ENCODE measurements at places on chromosomes 3 and 15.

- DNase-seq = no peak
Observed at GRCh38 chr3:125035217-125035616, 20.6 kb downstream of the HEG1 start.

GRCh38 chr15:92017882-92018534, 164.5 kb downstream of the SLCO3A1 start:
- no peak for DNase-seq

DNA sequence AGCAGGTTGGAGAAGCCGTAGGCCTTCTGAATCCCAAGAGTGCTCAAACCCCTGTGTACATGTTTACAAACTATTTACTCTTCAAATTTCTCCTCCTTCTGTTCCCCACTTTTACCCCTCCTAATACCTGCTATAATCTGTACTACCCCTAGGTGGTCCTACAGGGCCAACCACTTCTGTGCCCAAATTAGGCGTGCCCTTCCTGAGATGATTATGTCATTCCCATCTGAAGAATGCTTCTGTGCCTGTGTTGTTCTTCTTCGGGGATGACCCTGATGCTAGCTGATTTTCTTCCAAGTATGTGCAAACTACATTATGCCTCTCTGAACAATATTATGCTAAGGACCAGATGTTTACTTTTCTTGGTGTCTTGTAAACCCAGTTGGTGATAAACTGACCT, 20.5 kb downstream of the RBP2 start:
- no peak for DNase-seq

- DNase-seq = no peak
Observed at GRCh38 chr3:196320137-196320536, 2.1 kb upstream of the DYNLT2B start.

DNA sequence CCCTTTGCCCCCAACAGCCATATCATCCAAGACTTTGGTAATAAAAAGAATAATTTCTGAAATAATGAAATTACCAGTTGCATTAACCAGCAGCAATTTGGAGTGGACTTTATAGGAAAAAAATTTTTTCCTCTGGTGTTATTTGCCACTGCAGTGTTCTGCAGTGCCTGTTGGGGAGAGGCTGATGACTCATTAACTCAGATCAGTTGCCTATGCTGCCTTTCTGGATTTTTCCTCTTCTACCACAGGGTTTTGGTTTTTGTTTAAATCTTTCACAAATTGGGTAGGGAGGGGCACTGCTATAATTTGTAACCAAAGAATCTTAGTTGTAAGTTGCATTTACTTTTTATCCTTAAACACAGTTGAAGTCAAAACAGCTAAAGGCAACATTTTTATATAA, 22.7 kb downstream of the ATP6V1A start:
- no peak for DNase-seq

- no peak for DNase-seq
Observed at GRCh38 chr3:168865022-168865551, 769.4 kb upstream of the GOLIM4 start.

- no peak for DNase-seq
Observed at GRCh38 chr15:60052796-60053195, 48.7 kb downstream of the FOXB1 start.

DNA sequence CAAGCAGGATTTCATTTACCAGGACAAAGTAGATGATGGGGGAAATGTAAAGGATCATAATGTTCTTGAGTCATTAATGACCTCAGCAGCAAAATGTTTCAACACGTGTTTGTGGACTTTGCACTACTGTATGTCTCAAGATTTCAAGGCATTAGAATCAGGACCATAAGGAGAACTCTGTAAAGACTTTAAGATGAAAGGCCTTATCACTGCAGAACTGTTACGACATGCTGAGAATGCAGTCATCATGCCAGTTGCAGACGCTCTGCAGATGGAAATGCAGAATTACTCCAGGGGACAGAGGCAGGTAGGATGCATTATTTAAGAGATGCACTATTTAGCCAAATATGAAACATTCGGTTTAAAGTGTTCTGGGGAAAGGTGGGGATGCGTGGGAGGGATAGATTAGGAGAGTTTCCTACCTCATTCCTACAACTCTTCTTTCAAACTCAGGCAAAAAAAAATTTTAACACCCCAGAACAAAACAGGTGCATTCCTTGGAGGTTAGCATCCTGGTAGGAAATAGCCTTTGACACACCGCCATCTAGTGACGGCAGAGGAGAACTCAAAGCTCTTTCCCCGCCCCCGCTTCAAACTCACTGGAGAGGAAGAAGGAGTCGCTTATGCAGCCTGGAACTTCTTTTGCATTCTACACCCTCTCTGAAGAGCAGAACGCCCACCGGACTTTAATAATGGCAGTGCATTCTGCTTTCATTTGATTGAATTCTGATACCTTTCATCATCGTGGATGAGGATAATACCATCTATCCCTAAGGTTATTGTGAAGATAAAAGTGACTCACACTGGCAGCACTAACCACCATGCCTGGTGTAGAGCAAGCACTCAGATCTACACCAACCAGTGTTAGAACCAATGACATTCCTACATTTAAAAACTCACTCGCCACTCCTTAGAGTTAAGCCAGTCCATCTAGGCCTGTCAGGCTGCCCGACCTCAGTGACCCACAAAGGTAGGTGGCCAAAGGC, 43.1 kb upstream of the TOPAZ1 start:
- DNase-seq = peak; percentile 13

- no peak for DNase-seq
Observed at GRCh38 chr15:80693682-80694610, 1.2 kb upstream of the ABHD17C start.

DNA sequence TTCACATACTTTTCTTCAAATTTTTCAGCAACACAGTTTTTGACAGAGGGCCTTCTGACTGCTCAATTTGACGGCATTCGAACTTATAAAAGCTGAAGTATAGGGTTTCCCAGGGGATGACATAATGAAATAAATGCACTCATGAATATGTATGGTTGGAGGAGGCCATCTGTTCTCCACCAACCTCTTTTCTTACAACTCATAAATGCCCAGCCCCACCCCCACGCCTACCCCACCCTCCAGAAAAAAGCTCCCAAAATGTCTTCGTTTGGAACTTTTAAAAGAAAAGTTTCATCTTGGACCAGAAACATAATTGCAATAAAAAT, 211.6 kb upstream of the LRRN1 start:
- DNase-seq = no peak

DNA sequence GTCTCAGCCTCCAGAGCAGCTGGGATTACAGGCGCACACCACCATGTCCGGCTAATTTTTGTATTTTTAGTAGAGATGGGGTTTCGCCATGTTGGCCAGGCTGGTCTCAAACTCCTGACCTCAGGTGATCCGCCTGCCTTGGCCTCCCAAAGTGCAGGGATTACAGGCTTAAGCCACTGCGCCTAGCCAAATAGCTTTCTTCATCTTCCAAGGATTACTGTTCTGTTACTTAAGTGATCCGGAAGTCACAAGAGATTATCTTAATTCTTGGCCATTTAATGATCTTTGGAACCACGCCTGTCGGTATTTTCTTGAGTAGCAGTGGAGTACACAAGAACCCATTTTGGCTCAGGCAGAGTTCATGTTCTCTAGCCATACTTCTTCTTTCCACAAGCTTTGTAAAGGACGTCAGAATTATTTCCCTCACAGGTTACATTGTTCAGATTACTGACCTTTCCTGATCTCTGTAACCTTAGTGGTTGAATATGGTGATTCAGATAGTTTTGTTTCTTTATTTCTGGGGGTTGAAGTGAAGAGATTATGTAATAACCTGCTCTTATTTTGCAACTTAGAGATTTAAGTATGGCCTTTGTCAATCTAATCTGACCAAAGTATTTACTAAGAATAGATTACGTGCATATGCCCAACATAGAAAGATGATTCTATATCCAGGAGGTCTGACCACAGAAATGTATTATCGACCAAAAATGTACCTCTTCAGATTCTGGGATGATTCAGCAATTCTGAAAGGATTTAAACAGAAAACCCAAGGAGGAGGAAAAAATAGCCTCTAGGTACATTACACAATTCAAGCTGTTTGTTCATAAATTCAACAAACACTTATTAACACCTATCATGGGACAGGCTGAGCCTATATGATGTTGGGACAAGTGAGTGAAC, 132.2 kb downstream of the GREM1 start:
- no peak for DNase-seq

- no peak for DNase-seq
Observed at GRCh38 chr15:89307791-89308190, 26.8 kb downstream of the POLG start.

DNA sequence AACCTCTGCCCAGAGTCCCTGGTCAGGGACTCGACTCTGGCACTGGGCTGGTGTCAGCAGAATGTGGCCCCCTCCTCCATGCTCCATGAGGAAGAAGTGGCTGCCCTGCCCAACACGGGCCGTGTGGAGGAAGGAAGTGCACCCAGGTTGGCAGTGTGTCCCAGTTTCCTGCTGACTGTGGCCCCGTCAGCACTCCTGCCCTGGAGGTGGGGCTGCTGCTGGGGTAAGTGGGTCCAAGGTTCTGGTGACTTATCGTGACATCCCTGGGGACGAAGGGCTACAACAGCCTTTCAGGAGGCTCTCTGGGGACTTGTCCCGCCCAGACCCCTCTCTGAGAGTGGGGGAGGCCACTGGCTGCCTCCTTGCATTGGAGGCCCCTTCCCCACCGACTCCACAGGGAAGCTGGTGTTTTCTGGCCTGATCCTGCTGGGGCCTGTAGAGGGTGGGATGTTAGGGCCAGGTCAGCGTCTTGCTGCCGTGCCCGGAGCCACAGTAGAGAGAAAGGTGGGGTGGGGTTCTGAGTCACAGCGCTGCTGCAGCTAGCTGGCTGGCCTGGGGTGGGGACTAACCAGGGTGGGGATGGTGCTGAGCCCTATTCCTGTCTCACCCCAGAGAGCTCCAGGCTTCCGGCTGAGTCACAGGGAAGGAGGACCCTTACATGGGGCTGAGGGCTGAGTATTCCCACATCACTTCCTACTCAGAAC, 10.5 kb downstream of the SEMA4B start:
- no peak for DNase-seq

- DNase-seq = no peak
Observed at GRCh38 chr3:1057436-1057835, 35.4 kb upstream of the CNTN6 start.

- no peak for DNase-seq
Observed at GRCh38 chr3:43259626-43260025, 26.7 kb upstream of the SNRK start.

GRCh38 chr3:102354818-102355515, 79.8 kb upstream of the ZPLD1 start:
- DNase-seq = no peak

DNA sequence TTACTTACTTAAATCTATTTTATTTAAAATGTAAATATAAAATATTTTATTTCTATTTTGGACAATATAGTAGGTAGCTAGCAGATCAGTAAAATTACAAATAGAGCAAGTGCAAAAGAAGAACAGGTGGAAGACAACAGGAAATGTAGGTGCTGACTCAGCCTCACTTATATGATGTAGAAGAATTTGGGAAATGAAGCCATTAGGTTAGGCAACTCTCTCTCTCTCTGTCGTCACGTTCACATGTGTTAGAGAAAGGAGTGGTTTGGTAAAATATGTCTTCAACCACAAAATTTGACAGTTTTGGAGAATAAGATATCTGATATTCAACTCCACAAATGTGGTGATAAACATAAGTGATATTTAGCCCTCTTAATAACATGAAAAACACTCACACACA, 532.5 kb upstream of the KCNMB2 start:
- DNase-seq = no peak

- DNase-seq = no peak
Observed at GRCh38 chr3:175526609-175527280, 667.6 kb downstream of the NAALADL2 start.

- DNase-seq = no peak
Observed at GRCh38 chr3:166456286-166456685, 619.1 kb upstream of the BCHE start.

All from esophagus squamous epithelium (tissue), 5 donors.